Stimulated activated CD8-positive, alpha-beta memory T cell treated with anti-CD3 and anti-CD28 coated beads, Interleukin-4, amount 100 ng/mL, for 1 hour (primary cell): ENCODE measurements at places on chromosomes 7 and 10.

DNA sequence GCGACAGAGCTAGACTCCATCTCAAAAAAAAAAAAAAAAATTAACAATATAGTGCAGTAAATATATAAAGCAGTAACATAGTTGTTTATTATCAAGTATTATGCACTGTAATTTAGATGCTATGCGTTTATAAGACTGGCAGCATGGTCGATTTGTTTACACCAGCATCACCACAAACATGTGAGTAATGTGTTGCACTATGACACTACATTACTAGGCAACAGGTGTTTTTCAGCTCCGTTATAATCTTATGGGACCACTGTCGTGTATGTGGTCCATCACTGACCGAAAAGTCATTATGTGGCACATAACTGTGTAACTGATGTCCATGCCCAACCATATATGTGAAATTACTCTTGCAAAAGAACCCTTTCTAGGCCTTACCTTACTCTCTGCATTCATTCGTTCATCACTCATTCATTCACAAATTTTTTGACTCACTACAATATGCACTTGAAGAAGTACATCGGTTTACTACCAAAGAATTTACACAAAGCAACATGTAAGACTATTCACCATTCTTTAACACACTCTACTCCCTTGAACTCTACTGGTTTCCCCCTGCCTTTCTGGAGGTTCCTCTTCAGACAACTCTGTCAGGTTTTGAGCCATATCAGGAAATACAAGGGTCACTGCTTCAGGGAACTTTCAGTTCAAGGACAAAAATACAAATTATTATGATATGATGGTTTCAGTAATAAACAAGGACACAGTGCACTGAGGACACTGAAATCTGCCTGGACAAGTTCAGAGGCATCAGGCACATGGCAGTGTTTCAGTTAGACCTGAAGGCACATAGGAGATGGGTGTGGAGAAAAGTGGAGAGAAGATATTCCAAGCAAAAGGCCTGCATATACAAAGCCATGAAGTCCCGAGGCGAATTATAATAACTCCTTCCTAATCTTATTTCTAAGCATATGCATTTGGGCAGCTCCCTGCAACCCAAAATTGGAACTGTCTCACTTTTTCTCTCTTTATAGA, 17.4 kb downstream of the ITGB1 start:
- no peak for DNase-seq

DNA sequence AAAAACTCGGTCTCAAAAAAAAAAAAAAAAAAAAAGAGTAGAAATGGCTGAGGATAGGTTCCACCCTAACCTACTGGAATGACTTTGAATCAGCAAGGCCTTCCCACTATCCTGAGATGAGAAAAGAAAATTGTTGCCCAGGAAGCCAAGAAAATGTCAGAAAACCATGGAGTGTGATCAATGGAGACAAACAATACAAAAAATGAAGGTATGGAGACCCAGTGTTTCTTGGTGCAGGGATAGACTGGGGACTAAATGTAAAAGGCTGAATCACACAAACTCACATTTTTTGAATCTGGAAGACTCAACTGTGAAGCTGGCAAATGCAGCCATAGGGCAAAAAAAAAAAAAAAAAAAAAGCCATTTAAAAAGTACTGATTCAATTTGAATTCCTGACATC, 364.3 kb upstream of the ANKRD30A start:
- DNase-seq: no peak

- DNase-seq: no peak
Measured at GRCh38 chr7:36563706-36564327, 160.5 kb downstream of the AOAH start.

- no peak for DNase-seq
Measured at GRCh38 chr7:153939177-153939576, 113.0 kb upstream of the DPP6 start.

- DNase-seq: no peak
Measured at GRCh38 chr7:94395141-94396036, 694 bp downstream of the COL1A2 start.

GRCh38 chr7:67423065-67423464, 426.4 kb downstream of the TYW1 start:
- DNase-seq: no peak

GRCh38 chr7:36667007-36667745, 57.1 kb downstream of the AOAH start:
- no peak for DNase-seq

DNA sequence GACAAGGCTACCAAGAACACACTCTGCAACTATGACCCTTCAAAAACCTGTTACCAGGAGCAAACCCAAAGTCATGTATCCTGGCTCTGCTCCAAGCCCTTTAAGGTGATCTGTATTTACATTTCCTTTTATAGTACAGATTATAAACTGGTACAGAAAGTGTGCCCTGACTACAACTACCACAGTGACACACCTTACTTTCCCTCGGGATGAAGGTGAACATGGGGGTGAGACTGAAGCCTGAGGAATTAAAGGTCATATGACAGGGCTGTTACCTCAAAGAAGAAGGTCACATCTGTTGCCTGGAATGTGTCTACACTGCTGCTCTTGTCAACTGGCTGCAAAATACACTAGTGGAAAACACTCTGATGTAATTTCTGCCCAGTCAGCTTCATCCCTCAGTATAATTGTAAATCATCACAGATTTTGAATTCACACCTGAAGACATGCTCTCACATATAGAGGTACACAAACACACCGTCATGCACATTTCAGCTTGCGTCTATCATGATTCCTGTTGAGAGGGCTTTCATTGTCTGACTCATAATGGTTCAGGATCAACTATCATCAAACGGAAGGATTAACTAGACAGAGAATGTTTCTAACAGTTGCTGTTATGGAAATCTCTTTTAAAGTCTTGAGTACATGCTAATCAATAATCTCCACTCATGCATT, 318.3 kb downstream of the NXPH1 start:
- DNase-seq: no peak

GRCh38 chr7:73556208-73557107, 1.0 kb downstream of the BCL7B start:
- no peak for DNase-seq

- no peak for DNase-seq
Measured at GRCh38 chr10:43002596-43002995, 74.3 kb upstream of the RET start.

GRCh38 chr10:114489521-114490310, 85.4 kb upstream of the AFAP1L2 start:
- no peak for DNase-seq

GRCh38 chr7:55377162-55377817, 12.2 kb downstream of the LANCL2 start:
- DNase-seq: no peak

DNA sequence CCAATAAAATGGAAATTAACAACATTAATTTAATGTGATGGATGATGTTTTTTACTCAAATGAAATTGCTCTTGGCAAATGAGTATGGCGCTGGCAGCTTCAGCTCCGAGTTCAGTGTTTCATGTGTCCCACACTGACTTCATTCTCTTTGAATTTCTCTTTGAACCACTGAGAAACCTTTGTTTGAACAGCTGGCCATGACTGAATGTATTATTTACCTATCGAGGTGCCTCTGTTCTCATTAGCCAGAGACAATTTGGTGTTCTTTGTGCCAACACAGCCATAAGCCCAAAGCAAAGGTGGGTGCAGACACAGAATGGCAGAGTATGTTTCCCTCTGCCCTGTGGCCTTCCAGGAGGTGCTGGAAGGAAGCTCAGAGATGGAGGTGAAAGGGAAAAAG, 42.1 kb downstream of the TMEM178B start:
- no peak for DNase-seq

DNA sequence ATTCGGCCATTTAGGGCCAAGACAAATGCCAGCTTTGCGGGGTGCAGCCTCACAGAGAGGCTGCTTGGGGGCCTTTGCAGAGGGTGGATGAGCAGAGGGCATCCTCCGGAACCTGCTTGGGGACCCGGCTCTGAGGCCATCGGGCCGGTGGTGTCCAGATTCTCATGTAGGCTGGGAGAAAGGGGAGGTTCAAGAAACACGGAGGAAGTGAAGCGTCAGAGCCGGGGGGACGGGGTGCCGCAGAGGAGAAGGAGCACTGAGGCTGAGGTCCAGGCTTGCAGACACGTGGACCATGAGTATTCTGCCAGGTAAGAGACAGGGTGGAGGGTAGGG, 150.7 kb upstream of the SHH start:
- no peak for DNase-seq

DNA sequence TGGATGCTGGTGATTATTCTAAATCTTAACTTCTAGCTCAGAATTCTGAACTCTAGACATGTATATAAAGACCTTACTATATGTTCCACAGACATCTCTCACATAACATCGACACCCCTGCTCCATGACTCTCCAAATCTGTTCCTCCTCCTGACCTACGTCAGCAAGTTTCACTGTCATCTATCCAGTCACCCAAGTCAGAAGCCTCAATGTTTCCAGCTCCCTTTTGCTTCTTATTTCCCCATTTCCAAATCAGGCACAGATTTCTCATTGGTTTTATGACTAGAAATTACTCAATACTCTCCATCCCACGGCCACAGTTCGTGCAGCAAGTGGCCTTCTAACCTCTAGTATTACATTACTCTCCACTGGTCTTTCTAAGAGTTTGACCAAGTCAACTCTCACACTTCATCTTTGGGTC, 28.5 kb downstream of the EPC1 start:
- no peak for DNase-seq

DNA sequence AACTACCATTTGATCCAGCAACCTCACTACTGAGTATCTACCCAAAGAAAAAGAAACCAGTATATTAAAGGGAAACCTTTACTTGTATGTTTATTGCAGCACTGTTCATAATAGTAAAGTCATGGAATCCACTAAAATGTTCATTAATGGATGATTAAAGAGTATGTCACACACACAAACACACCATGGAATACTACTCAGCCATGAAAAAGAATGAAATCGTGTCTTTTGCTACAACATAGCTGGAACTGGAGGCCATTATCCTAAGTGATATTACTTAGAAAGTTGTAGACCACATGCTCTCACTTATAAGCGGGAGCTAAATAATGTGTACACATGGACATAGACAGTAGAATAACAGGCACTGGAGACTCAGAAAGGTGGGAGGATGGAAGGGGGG, 203.0 kb upstream of the SLC26A5 start:
- DNase-seq: no peak

DNA sequence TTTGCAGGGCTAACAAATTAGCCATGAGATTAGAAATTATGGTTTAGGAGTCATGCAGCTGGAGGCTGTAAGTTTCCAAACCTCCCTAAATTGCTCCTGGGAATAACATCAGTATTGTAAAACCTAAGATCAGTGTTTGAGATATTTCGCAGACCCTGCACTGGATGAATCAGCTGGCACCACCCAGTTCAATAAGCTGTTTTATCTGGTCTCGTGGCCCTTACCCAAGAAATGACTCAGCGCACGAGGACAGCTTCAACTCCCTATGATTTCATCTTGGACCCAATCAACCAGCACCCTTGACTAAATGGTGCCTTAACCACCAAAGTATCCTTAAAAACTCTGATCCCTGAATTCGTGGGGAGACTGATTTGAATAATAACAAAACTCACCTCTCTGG, 482.0 kb upstream of the PCDH15 start:
- no peak for DNase-seq

GRCh38 chr10:113557424-113557862, 4.6 kb downstream of the HABP2 start:
- DNase-seq: no peak

DNA sequence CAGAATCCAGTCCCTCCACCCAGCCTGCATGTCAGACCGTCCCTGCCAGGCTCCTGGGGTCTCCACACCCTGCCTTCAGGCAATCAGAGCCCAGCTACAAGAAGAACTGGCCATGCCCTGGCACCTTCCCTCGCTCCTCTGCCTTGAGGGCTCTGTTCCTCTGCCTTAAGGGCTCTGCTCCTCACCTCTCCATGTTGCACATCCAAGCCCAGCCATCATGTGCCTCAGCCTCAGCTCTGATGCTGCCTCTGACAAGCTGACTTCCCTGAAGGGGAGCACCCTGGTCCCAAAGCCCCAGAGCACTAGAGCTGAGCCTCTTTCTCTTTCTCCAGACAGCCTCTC, 50.3 kb upstream of the ANTXRL start:
- no peak for DNase-seq

DNA sequence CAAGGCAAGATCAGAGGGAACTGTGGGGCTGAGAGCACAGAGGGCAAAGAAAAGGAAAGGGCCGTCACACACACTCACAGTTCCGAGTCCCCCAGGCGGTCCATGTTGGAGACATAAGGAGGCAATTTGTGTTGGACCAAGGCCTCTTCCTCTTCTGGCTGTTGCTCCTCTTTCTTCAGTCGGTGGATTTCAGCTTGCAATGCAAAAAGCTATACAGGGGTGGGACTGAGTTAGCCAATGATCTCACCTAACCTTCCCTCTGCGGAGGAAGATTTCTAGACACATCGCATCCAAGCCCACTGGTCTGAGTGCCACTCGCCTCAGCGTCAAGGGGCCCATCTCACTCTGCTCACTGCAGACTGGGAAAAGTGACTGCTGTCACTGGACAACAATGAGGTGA, 5.5 kb downstream of the WDR91 start:
- no peak for DNase-seq

- no peak for DNase-seq
Measured at GRCh38 chr10:104899779-104900178, 258.7 kb downstream of the SORCS3 start.

DNA sequence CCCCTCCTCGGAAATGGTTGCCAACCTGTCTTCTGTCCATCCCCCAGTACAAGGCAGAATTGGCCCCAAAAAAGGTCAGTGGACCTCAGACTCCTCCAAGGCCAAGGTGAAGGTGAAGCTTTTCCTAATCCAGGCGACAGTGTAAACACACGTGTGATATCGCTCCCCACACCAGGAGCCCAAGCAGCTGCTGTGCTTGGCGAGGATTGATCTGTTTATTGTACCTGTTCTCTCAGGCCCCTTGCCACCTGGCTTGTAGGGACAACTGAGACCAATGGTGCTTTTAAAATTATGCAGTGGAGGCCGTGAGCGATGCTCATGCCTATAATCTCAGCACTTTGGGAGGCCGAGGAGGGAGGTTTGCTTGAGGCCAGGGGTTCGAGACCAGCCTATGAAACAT, 66.1 kb upstream of the GTF2IRD1 start:
- no peak for DNase-seq

GRCh38 chr10:83713423-83713822, 425.9 kb upstream of the GHITM start:
- no peak for DNase-seq

GRCh38 chr7:1590476-1590875, 20.6 kb upstream of the PSMG3 start:
- no peak for DNase-seq

GRCh38 chr10:69646185-69647060, 16.4 kb downstream of the FAM241B start:
- DNase-seq: no peak

GRCh38 chr10:14673189-14673861, 101.4 kb downstream of the FAM107B start:
- no peak for DNase-seq

GRCh38 chr10:127467811-127468210, 81.3 kb upstream of the NPS start:
- DNase-seq: no peak

- no peak for DNase-seq
Measured at GRCh38 chr10:28807760-28808613, 130.7 kb downstream of the BAMBI start.
